CMK (cell line): ENCODE measurements at places on chromosomes 5 and 9.

DNA sequence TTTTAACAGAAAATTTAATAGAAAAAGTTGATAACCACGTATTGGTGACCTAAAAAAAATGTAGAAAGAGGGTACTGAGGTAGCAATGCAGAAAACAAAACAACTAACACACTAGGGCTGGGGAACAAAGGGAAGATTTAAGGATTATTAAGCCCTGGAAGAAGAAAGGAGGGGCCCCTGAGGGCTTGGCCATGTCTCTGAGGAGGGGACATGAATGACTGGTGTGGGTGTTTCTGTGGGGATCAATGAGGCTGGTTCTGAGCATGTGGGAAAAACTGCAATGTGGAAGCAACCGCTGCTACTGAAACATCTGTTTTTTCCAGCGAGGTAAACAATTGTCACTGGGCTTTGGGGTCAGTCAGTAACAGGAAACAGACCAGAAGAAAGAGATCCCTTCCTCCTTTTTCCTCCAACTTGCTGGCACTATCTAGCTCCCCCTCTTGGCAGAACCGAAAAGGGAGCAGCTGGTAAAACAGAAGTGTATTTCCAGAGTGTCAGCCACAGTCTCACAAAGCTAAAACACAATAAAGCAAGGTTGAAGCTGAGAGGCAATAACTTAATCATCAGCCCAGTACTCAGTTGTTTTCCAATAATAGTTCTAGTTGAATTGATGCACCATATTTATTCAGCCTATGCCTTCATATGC lies 48.3 kb downstream of the ATPSCKMT start:
- DNase-seq = peak; percentile 5

DNA sequence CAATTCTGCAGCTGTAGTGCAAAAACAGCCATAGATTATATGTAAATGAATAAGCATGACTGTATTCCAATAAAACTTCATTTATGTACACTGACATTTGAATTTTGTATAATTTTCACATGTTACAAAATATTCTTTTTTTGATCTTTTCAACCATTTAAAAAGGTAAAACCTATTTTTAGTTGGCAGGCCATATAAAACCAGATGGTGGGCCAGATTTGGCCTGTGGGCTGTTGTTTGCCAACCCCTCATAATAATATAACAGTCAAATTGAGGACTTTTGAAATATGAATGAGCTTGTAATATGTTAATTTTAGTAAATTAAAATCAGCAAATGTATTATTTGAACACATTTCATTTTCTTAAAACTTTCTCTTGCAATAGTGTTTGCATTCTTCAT lies 913.4 kb downstream of the TLE1 start:
- no peak for DNase-seq

DNA sequence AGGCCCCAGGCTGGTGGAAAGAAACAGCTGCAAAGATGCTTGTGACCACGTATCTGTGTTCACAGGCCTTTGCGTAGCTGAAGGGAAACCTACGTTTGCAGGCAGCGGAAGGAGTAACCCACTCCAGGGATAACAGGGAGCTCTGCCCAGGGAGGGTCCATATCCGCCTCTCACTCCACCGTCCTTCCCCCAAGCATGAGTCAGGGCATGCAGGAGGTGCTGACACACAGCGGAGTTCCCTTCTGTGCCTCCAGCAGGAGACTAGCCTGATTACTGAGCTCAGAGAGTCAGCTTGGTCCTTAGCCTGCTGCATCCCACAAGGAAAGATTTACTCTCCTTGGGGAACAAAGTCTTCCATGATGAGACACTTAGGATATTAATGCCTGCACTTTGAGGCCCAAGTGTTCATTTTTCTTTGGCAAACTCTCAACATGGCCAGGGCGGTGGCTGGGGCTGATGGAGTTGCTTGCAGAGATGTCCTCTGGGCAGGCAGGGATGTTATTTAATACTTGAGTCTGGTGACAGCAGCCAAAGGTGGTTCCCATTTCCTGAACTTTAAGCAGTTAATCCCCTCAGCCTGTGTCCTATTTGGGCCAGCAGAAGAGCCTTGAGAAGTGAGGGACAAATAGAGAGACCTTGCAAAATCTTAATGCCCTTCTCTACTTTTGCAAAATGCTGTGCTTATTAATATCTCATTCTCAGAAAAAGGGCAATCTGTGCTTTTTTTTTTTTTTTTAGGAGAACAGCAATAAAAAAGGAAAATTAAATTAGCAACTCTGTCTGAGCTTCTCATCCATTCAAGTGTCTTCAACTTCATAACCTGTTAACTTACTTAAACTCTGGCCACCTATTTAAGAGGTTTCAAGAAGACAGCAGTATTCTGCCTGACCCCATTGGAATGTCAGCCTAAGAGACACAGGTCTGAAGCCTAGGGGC lies 222.1 kb downstream of the HSPA4 start:
- DNase-seq = no peak

DNA sequence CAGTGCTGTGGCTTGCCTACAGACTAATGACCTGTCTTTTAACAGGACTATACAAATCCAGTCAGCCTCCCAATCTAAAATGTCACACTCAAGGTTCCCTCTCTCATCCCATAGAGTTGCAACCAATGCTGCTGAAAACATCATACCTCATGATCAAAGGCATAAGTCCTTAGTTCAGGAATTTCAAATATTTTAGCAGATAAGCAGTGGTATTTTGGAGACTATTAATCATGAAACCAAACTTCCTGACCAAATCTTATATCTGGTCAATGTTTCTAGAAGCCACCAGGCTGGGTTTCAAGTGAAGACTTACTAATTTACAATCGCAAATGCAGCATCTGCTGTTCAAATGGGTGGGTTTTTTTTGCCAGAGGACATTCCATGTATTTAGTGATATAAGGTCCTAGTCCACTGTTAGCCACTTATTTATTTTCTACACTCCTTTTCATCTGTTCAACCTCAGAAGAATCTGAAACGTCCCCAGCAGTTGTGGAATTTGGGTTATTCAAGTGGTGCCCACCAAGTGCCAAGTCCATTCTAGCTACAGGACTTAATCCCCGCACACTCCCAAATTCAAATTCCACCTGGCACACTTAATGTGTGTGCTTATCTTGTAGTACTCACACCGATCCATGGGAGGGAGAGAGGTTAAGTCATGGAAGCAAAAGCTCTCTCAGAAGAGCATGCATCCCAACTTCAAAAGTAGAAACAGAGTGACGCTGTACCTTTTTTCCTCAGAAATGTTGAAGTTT lies 5.8 kb downstream of the TAS2R1 start:
- DNase-seq = no peak

DNA sequence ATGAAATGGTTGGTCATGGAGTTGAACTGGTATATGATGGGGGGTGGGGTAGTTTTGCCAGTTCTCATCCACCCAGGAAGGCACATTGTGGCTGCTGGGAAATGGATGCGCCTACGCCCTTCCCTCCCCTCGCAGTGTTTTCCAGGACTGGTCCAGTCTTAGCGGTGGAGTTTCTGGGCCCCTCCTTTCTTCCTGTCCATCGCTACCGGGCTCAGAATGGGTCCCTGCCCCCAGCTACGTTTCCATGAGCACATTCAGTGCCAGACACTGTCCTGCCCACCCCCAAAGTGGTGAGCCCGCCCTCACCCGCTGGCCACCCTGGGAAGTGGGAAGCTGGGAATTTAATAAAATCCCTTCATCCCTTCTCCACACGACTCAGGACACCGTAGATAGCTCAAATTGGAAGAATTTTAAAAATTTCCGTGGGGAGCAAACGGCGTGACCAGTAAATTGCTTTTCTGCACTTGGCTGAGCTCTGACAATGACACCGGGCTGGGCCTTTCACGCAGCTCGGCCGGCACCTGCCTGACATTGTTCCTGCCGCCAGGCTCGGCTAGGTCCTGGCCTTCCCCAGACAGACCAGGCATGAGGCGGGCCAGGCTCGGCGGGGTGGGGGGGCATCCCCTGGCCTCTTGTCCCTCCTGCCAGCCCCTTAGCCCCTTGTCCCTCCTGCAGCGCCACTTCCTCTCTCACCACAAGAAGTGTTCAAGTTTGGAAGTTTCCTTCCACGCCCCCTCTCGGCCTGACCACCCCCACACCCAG lies 3.6 kb downstream of the FGF18 start:
- no peak for DNase-seq

DNA sequence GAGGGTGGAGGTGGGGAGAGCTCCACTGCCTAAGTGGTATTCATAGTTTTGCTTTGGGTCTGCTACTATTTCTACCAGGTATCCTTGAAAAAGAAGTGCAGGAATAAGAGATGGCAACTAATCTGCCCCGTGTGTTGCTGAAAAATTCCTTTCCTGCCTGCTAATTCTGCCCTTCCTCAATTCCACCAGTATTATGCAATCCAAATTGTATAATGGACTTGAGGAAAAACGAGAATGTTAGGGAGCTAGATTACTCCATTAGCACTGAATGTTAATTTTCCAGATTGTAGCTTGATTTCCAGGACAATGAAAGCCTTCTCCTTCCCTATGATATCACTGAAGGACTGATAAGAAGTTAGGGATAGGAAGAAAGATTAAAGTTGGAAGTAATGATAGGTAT lies 16.9 kb downstream of the ADAM19 start:
- no peak for DNase-seq
